ENCODE measurements at places on chromosomes 5 and 9. TPM values are rescaled to one million over a fixed set of nuclear protein-coding genes. Genes with fewer than 3 reads are reported as not detected.

DNA sequence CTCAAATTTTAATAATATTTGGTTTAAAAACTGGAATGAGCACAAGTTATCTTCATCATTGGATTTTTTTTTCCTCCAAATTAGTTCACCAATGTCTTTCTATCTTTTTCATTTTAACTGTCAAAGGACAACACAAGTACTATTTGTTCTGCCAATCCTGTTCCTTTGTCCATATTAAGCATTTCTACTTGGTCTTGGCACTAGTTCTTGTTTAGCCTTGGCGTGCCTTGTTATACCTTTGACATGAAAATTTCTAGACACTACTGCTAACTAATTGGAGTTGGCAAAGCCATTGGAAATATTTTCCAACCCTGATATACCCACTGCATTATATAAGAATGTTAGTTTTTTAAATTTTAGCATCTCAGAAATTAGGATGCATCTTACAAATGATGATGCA is 3.8 kb downstream of the SPINK6 start:
- no peak for DNase-seq

DNA sequence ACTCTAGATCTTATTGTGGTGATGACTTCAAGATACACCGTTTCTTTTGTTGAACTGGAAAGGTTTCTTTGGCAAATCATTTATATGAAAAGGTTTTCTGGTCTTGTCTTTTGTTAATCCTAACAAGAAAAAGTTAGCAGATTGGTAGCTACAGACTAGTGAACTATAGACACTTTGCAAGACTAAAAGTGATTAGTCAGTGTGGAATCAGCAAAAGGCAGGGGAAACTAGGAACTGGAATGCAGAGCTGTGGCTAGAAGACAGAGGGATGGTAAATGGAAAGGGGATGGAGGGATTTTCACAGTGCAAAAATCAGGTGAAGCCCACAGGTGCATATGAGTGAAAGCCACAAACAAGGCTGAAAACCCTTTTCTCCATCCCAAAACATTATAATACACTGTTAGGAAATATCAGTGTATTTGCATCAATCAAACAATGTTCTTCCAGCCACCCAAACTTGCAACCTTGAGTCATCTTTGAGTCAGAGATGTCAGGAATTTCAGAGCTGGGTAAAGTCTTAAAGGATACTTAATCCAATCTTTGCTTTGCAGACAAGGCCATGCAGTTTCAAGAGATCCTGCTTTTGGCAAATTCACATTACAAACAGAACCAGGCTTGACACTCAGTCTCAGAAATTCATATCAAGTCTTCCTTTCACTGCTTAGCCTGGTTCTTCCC is 52.7 kb downstream of the PLK2 start:
- DNase-seq, result no peak

DNA sequence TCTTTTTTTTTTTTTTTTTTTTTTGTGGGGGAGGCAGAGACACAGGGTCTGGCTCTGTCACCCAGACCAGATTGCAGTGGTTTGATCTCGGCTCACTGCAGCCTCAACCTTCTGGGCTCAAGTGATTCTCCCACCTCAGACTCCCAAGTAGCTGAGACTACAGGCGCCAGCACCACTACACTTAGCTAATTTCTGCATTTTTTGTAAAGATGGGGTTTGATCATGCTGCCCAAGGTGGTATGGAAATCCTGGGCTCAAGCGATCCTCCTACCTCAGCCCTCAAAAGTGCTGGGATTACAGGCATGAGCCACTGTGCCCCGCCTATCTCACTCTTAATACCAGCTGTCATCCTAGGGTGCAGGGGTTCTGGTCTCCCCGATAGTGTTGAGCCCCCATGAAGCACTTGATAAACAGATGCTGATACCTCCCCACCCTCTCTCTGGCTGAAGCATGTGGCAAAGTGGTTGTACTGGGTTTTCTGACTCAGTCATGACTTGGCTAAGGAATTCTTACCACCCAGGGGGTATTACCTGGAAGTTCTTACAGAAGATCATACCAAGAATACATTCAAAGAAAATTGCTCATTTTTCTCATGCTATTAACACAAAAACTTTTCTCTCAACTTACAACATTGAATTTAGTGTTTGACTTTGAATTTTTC is 110.2 kb upstream of the DAPK1 start:
- no peak for DNase-seq

- DNase-seq, result no peak
These were observed 284.2 kb upstream of the SGCD start for GRCh38 chr5:156042726-156043125.

DNA sequence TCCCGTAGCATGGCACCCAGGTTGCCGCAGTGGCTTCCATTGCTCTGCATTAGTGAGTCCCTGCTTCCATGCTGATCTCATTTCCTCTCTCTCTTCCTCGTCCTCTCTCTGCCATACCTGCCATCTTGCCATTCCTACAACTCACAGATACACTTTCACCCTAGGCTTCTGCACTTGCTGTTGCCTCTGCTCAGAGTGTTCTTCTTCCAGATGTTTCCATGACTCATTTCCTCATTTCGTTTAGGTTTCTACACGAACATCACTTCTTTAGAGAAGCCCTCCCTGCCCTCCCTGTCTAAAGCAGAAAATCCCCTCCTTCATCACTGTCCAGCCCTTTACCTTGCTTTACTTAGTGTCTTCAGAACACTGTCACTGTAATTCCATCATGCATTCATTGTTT is 115.2 kb upstream of the WWC1 start:
- DNase-seq, result no peak

- DNase-seq, result peak; percentile 21
These were observed 64.8 kb downstream of the ATP10B start for GRCh38 chr5:160787240-160787639.

- no peak for DNase-seq
These were observed 98.4 kb downstream of the SCAMP1 start for GRCh38 chr5:78458843-78459242.

- peak; percentile 23 for DNase-seq
These were observed 80.2 kb downstream of the TRIO start for GRCh38 chr5:14223372-14223771.

DNA sequence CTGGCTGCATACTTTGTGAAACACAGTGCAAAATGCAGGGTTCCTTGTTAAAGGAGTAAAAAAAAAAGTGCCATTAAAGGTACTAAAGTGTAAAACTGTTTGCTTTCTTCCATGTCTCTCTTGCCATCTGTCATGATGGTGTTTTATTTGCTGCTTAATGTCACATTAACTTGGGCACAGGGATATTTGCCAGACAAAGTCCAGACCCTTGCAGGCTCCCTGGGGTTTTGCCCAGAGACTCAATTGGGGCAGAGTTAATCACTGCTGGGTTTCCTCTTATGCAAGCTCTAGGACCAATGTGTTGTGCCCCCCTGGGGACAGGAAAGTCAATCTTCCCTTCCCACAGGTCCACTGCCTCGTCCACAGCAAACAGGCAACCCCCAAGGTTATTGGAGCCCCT is 274.3 kb upstream of the SGCD start:
- no peak for DNase-seq

DNA sequence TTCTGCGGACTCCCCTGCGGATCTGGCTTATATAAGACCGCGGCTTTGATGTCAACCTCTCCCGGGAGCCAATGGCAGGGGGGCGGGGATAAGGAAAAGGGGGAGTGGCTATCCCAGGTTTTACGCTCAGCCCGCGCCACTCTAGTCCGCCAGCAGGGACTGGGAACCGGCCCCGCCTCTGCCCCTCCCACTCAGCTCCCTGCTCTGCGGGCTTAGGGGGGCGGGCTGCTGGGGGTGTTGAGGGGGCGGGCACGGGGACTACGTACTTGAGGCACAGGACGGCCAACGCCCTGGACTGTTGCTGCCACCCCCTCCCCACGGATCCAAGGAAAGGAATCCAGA is at the start of gene HAND1:
HAND1 (minus strand) TSS at position 4 of the 342 bp plus-strand sequence. CDS start 219 bp downstream, outside the sequence.
- DNase-seq, result no peak

DNA sequence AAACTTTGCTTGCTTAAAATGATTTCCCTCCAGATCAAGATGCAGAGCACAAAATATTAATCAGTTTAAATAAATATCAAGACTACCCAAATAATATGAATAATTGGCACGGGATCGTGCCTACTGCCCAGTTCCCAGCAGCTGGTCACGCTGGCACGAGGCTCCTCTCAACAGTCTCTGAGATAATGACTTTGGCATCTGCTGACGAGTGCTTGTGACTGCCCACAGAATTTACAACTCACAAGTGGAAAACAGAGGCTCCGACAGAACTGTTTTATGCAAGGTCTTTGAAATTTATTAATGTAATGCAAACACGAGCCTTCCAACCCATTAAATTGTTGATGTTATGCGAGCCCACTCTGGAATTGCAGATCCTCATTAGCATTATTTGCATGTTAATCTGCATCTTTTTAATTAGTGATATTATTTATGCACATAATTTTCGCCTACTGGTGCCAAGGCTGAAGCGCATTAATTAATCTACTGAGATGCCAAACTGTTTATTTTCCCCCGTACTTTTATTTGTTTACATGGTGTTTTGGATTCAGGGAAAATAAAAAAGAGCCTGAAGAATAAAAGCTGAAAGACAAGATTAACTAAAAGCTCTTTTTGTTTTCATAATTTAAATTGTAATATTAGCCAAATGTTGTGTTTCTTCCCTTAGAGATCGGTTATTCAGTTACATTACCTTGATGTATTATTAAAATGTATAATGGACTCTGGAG is 369.3 kb upstream of the IRX1 start:
- no peak for DNase-seq

DNA sequence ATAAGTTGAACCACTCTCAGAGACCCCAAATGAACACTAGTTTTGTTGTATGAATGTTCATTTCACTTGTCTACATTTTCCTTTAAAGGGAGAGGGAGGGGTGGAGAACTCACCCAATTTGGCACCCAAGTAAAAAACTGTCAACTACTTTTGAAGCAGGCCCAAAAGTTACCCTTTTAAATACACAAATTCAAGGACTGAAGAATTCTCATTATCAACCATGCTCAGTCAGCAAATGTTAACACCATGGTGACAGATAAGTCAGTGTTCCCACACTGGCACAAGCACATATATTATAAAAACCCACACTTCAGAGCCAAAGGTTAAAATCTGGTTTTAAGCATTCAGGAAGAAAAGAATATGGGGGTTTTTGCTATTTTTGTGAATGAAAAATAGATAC is 31.6 kb downstream of the CSNK1A1 start:
- no peak for DNase-seq

GRCh38 chr5:144236499-144236898 is 65.8 kb downstream of the KCTD16 start:
- DNase-seq, result no peak

DNA sequence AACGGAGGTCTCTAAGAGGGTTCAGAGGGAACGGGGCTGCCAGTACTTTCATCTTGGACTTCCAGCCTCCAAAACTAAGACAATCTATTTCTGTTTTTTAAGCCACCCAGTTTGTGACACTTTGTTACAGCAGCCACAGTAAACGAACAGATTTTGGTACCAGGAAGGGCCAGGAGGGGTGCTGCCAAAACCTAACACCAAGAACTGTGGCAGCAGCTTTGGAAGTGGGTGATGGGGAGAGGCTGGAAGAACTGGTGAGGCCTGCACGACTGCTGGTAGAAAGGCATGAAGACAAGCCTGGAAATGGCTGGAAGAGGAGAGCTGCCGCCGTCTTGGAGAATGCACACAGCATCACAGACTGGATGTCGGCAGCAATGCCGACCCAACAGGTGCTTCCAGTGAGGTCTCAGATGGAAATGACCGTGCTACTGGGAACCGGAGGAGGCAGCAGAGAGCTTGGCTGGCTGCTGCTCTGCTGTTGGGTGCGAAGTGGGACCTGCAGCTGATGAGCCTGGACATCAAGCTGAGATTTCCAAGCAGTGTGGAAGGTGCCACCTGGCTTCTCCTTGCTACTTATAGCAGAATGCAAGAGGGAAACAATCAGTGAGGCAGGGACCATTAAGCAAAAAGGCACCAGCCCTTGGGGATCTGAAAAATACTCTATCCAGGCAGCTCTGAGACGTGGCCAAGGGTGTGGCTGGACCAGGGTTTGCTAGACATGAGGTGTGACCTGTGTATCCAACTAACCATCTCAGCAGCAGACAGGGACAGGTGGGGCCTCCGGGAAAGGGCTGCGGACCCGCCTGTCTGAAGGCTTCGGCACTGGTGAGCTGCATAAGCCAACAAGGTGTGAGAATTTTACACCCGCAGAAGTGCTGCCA is 4.7 kb upstream of the TMEM210 start:
- peak; percentile 29 for DNase-seq

DNA sequence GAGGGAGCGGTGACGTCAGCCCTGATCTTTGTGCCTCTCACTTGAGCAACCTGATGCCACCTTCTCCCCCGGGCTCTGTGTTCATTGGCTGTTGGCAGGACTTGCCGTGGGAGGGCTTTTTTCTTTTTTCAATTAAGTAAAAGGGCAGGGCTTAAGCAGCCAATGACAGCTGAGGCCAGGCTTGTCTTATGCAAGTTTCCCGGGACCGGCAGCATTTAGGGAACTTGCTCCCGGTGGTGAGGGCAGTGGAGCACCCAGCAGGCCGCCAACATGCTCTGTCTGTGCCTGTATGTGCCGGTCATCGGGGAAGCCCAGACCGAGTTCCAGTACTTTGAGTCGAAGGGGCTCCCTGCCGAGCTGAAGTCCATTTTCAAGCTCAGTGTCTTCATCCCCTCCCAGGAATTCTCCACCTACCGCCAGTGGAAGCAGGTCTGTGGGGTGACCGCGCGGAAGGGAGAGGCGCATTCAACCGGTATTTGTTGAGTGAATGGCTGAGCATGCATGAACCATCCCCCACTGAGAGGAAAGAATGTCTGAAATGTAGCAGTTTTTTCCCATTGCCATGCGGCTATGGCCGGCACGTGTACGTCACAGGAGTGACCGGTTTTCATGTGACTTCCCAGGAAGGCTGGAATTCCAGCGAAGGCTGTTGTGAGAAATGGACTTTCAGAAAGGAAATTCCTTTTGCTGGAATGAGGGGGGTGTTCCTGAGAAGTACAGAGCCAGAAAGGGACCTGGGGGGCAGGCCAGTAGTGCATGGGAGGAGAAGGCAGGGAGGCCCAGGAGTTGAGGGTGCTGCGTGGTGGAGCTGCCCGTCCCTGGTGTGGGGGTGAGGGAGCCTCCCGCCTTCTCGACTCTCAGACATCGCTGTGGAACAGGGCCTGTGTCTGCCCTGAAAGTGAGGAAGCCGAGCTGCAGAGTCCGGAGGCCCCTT is 29.0 kb downstream of the PTGES2 start:
- no peak for DNase-seq

FBN2 gene
- not detected for total RNA-seq

PAEP gene
- total RNA-seq, result not detected

ICE1 gene
- total RNA-seq, result 23.4 TPM

ADAMTSL2 gene
- total RNA-seq, result not detected

C5orf52 gene
- not detected for total RNA-seq

PCDHA9 gene
- total RNA-seq, result not detected

Data from activated CD4-positive, alpha-beta memory T cell treated with anti-CD3 and anti-CD28 coated beads, Interleukin-2, amount 10 ng/mL, durations not matched to agents 7 days and 5 days (primary cell).